ENCODE measurements at places on chromosomes 6 and 20.

DNA sequence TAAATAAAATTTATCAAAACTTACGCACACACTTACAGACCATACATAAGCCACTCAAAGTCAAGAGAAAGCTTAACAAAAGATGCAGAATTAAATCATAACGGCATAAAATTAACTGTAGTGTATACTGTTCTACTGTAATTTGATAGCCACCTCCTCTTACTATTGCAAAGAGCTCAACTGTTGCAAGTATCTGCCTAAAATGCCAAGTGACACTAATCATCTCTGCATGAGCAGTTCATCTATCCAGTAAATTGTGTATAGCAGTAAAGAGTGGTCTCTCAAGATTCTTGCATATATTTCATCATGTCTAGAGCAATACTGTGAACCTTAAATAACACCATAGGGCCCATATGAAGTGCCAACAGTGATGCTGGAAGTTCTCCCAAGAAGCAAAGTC lies 12.3 kb downstream of the OR2H2 start:
- DNase-seq, result no peak

- no peak for DNase-seq
These were observed 43.8 kb downstream of the RALGAPA2 start for GRCh38 chr20:20668639-20669038.

- no peak for DNase-seq
These were observed 165.8 kb downstream of the KIF16B start for GRCh38 chr20:16407251-16408067.

DNA sequence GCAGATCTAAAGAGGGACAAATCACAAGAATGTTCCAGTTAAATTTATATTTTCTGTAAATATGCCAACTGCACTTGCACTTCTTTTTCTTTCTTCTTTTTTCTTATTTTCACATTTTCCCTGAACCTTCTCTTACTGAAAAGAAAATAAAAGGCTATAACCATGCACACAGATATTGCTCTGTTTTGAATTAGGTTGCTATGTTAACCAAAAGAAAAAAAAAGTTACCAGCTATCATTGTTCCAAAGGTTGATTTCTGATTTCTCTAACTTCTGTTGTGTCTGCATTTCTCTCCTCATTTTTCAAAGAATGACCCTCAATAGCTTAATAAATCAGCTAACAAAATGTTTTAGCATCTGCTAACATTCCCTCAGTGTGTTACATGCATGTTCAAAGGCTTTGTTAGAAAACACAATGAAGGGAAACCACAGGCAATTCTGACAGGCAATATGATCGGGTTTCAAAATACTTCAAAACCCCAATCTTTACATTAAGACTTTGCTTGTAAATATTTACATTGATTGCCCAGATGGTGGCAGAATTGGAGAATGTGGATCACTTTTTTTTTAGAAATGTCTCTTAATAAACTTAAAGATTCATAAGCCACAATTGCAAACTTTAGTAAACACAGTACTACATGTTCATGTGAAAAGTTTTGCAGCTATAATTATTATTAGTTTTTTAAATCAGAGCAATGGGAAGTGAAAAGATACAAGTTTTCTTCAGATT lies 928.3 kb upstream of the FLRT3 start:
- no peak for DNase-seq

DNA sequence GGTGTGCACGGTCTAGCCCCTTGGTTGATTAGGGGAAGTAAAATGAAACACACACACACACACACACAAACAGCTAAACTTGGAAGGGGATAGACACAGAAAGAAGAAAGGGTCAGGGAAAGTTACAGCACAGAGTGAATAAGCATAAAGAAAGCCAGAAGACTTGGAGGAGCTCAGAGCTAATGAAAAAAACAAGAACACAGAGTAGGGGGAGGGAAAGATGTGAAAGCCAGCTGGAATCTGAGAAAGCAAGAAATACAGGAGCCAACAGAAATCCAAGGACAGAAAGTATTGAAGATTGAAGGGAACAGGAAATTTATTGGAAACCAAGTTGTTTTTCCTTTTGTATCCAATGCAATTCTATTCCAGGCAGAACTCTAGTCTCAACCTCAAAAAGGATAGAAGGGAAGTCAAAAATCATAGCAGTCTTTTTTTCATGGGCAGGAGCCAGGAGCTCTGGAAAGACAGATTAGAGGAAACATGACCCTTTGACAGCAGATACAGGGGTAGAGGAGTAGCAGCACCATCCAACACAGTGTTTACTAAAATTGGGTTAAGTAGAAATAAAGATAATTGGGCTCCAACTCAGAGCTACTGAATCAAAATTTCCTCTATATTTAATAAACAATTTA lies 10.1 kb downstream of the HMGCLL1 start:
- no peak for DNase-seq

GRCh38 chr20:20095114-20095872 lies 43.0 kb downstream of the CFAP61 start:
- DNase-seq, result no peak

DNA sequence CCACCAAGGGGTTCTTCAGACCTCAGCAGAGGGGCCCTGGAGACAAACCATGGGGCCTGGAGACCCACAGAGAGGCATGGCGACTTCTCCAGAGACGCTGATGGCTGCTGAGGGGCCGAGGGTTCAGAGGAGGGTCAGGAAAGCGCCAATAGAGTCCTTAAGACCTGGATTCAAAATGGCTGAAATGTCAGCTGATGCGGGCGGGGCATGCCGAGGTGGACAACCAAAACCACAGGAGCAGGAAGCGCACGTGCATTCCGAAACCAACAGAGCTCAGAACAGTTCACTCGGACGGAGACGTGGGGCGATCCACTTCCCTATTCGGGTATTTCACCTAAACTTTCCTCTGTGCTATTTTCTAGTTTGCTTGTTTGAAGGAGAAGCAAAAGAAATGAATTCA lies 99.9 kb upstream of the RIN2 start:
- no peak for DNase-seq

- peak; percentile 87 for DNase-seq
These were observed at the start of gene CNPY3 for GRCh38 chr6:42928986-42929820. TSS of gene CNPY3 (plus strand) at chr6:42929480. CDS start at chr6:42929571, 91 bp downstream.

GRCh38 chr20:50876816-50877215 lies 54.4 kb downstream of the ADNP start:
- DNase-seq, result no peak

DNA sequence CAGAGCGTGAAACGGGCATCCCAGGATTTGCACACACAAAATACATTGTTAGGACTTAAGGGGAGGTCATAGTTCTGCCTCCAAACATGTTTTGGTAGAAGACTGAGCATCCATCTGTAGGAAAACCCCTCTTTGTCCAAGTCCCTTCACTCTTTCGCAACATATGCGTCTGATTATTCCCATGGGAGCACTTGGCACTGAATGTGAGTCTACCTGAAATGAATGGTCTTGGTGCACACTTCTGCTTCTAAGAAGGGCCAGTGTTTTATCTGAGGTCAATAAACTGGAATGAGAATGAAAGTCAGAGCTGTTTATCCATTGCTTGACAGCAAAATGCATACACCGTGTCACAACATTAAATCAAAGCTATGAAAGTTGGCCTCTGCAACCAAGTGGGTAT lies 33.0 kb downstream of the GJA10 start:
- no peak for DNase-seq

DNA sequence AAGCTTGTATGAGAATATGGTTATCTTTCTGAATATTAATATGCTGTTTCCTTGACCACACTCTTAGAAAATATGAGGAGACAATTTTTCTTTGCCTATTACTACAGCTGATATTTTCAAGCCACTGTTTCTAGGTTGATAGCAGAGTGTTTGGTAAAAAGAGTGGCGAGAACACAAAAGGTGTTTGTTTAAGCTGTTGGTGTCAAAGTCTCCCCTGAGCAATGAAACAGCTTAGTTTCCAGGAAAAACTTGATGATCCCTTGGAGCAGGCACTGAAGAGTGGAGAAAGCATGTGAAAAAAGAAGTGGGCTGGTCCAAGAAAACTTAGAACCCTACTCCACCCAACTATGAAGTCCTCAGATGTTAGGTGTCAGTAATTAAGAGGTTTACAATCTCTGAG lies 182.7 kb downstream of the TFAP2B start:
- DNase-seq, result no peak

DNA sequence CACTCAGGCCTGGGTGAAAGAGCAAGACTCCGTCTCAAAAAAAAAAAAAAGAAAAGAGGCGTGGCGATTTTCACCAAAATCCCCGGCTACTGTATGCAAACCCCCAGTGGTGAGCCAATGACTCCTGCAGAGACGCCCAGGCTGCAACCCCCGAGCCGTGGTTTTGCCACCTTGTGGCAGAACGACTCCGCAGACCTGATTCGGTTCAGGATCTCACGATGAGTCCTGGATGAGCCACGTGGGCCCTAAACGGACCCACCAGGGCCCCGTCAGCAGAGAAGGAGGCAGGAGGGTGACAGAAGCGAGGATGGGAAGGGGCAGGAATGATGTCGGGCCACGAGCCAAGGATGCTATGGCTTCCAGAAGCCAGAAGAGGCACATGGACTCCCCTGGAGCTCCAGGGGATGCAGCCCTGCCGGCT lies 42.5 kb downstream of the SLC2A4RG start:
- no peak for DNase-seq

GRCh38 chr20:58374027-58374850 lies 14.8 kb upstream of the VAPB start:
- DNase-seq, result no peak

DNA sequence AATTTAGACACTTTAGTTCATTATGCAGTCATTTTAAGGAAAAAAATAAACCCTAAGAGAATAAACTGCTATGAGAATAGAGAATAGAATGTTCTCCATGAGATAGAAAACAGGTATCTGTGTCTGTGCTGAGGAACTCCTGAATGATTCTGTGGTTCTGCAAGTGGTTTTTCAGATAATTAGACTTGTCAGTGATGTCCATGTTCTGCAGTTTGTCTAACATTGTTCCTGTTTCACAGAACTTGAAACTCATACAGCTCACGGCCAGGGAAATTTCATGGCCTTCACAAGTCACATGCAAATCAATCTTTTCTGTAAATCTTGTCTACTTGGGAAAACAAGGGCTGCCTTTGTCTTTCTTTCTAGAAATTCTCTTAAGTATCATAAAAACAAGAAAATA lies 73.4 kb upstream of the HMGCLL1 start:
- no peak for DNase-seq

- DNase-seq, result no peak
These were observed 192.1 kb upstream of the CCN2 start for GRCh38 chr6:132143258-132143657.

DNA sequence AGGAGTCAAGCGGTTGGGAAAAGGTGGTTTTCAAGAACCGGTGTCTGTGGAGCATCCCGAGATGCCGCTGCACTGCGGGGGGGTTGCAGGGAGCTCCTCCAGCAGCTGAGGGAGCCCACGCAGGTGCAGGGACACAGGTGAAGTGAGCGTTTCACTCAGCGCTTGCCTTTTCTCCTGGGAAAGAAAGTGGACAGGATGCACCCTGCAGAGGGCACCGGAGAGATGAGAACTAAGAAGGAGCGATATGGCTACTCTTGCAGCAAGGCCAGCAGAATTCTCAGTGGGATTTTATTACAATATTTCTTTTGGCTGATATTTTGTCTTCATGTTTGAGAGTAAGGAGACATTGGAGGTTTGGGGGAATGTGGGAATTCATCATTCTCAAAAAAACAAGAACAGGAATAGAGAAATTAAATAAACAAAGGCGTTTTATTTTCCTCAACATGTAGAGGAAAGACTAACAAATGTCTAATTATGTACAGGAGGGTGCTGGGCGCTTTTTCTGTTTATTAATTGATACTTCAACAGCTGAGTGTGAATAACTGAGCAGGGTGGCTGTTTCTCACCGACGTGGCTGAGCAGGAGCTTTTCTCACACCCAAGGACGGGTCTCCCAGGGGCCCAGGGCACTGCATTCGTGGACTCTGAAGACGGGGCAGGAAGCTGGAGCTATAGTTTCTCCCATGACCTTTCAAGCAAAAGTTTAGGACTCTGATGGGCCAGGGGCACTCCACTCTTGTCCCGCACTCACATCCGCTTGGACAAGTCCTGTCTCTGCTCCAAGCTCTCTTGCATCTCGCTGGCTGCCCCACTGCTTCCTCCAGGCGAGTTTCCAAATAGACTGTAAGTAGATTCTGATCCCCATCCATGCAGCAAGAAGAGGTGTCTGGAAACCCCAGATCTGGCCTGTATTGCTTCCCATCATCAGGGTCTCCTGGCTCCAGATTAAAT lies 176.1 kb downstream of the SMOC2 start:
- DNase-seq, result no peak

GRCh38 chr6:12083763-12084162 lies 71.7 kb downstream of the HIVEP1 start:
- no peak for DNase-seq

DNA sequence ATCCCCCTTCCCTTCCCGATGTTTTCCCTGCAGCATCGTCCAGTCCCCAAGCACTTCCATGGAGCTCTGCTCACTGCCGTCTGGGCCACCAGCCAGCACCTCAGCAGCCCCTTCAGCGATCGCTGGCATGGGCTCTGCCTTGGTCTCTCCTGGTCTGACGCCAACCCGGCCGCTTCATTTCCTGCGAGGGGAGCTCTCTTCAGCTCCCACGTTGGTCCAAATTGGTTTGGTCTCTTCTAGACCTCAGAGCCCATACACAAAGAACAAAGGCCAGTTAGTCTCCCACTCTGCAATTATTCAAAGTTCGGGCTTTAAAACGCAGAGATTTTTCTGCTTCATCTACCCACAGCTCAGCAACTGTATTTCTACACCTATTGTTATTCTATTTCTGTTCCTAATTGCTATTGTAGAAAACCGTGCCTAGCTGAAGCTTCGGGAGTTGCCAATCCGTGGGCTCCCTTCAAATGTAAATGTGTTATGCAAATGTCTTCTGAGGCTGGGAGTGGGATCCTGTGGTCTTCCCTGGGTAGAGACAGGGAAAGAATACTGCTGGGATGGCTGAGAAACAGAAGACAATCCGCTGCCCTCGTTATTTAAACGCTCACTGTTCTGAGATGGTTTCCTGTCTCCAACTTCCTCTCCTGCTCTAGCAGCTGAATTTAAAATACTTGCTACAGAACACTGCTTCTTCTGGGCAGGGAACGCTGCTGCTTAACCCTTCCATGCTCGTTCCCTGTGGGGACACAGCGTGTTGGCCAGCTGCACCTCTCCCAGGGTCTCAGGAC lies 154.2 kb upstream of the QKI start:
- no peak for DNase-seq

DNA sequence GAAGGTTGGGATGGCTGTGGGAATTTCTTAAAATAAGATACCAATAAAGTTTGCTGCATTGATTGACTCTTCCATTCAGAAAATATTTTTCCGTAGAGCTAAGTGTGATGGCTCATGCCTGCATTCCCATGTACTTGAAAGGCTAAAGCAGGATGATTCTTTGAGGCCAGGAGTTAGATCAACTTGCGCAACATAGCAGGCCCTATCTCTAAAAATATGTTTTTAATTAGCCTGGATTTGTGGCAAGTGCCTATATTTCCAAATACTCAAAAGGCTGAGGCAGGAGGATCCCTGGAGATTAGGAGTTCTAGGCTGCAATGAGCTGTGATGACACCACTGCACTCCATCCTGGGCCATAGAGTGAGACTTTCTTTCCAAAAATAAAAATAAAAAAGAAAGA lies 431.2 kb upstream of the PTCHD4 start:
- no peak for DNase-seq

DNA sequence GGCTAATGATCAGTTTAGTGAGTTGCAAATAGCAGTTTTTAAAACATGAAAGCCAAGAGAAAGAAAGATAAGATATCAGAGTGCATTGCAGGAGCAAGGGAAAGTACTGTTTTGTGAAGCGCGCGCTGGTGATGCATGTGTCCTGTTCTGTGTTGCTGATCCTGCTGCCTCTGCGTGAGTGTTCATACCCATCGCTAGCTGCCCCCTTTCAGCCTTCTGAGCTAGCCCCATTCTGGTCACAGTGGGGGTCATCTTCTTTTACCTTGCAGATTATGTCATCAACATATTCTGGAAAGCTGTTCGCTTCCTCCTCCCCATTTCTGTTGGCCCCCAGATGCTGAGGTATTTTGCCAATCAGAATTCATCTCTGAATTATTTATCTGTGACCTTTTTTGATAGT lies 1.9 kb downstream of the MRAP2 start:
- no peak for DNase-seq

Measured in activated CD4-positive, CD25-positive, alpha-beta regulatory T cell treated with anti-CD3 and anti-CD28 coated beads, Interleukin-2, amount 50 U/mL, for 16 hours (primary cell).